GM12878 (cell line): ENCODE measurements at places on chromosomes 3 and 15. TPM values are rescaled to one million over a fixed set of nuclear protein-coding genes. Genes with fewer than 3 reads are reported as not detected.

GRCh38 chr3:68274286-68274685 lies 619.9 kb upstream of the SUCLG2 start:
- no peak for DNase-seq

GRCh38 chr3:143771258-143771657 lies 77.0 kb downstream of the SLC9A9 start:
- DNase-seq = no peak

GRCh38 chr3:42647821-42648459 lies 5.6 kb upstream of the ZBTB47 start:
- no peak for DNase-seq

DNA sequence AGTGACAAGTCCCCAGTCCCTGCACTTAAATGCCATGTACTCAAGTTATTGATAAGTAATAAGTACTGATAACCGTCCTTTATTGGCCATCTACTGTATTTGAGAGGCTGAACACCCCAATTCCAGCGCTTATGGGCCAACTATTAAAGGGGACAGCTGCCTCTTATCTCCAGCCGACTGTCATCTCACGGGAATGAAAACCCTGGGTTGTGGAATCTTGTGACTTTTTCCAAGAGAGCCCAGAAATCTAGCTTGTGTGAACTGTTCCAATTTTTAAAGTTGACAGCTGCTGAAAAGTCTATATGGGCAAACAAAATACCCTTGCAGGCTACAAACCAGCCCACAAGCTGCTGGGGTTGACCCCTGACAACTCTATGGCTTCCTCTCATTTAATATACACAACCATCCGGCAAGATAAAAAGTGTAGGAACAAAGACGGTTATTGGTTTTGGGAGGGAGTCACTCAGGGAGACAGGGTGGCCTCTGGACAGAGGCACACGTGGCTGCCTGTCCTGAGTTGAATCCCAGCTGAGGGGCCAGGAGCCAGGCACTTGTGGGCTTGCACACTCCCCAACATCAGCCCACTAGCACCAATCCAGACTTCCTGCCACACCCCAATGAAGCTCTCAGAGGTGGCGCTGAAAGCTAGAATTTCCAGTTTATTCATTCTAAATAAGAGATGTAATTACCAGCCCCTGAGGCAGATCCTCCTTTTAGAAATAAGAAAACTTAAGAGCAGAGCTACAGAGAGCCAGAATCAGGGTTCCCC lies 16.2 kb downstream of the SPSB4 start:
- DNase-seq = no peak

DNA sequence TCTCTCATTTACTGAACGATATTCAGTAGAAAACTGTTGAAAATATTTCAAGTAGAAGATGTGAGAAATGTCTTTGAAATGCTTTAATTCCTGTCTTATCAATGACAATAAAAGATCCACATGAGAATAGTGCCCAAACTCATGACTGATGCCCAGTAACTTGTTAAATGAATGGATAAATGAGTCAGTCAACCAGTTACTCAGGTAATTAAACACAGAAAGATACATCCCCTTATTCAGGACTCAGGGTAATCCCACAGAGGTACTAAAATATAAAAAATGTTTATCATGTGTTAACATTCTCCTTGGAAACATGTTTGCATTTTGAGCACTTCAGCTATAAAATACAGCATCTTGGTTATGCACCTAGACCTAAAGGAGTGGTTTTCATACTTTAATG lies 169.5 kb downstream of the MBNL1 start:
- no peak for DNase-seq

DNA sequence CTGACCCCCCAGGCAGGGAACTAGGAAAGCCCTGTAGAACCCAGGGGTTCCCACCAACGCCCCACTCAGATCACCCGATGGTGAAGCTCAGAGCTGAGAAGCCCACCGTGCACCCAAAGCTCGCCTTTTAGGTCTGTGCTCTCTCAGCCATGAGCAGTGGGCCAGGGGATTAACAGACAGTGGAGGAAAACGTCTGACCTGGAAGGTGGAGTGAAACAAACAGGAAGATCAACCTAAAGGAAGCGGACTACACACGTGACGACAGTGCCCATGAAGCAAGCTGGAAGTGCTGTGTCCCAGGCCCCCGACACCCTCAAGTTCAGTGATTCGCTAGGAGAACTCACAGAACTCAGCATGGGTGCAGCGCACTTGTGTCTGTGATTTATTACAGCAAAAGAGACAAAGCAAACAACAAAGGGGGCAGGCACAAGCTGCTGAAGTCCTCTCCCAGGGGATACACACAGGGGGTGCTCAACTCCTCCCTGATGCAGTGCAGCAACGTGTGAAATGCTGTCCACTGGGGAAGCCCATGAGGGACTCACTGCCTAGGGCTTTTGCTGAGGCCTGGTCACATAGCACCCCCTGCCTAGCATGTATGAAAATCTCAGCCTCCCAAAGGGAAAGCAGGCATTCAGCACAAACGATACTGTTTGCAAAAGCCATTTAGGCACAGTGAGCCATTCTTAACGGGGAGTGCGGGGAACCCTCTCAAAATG lies 43.5 kb downstream of the CFAP92 start:
- DNase-seq = no peak

GRCh38 chr15:68408971-68409370 lies 23.0 kb downstream of the ITGA11 start:
- no peak for DNase-seq

DNA sequence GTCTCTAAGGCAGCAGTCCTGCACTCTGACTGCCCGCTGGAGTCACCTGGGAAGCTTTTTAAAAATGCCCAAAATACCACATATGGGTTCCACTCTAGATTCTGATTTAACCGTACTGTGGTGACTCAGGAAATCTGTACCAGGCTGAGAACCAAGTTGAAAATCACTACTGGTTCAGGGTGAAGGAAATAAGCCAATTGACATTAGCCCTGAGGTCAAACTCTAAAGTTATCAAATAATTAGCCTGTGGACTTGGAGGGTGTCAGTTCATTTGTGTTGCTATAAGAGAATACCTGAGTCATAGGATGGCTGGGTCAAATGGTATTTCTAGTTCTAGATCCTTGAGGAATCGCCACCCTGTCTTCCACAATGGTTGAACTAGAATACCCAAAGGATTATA lies 321.7 kb upstream of the ROPN1 start:
- DNase-seq = no peak

DNA sequence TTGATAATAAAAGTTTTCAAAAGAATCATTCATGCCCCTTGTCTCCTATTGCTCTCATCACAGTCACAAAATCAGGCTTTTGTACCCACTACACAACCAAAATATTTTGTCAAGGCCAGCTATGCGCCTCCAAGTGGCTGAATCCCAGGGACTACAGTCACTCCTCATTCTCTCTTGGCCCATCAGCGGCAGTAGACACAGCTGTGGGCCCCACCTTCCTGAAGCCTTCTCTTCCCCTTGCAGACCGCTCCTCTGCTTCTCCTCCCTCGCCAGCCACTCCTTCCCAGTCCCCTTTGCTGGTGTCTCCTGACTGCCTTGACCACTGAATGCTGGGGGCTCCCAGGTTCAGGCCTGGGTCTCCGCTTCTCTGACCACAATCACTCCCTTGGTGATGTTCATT lies 52.1 kb downstream of the LSM3 start:
- DNase-seq = no peak

DNA sequence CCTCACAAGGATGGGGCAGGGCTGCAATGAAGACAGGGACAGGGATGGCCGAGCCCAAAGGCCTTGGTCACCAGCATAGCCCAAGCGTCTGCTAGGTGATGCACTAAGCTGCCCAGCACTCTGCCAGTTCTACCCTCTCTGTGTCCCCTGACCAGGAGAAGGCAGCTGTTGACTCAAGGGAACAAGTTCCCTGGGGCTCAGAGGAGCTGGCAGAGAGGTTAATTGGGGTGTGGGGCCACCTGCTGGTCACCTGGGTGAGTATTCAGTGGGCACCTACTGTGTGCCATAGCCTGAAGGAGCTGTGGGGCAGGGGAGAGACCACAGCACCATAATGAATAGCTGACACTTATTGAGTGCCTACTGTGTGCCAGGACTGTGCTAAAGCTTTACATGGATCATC lies 22.0 kb upstream of the DOCK3 start:
- peak; percentile 5 for DNase-seq

- DNase-seq = no peak
Measured at GRCh38 chr3:185582236-185582635, 3.9 kb upstream of the SENP2 start.

DNA sequence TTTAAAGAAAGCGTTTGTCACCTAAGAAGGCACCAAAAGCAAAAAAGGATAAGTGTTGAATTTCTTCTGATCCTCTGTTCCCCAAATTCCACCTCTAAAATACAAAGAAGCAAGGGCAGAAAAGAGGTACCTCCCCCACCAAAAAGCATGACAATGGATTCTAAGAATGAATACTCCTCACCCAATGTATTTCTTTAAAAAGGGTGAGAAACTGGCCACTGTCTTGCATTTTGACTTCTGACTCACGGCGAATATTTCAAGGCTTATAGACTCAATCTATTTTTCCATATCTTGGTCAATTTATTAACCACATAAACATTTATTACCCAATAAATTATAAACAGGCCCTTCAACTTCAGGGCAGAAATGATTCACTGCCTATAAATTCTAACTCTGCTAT lies 131.1 kb downstream of the NR1I2 start:
- no peak for DNase-seq

DNA sequence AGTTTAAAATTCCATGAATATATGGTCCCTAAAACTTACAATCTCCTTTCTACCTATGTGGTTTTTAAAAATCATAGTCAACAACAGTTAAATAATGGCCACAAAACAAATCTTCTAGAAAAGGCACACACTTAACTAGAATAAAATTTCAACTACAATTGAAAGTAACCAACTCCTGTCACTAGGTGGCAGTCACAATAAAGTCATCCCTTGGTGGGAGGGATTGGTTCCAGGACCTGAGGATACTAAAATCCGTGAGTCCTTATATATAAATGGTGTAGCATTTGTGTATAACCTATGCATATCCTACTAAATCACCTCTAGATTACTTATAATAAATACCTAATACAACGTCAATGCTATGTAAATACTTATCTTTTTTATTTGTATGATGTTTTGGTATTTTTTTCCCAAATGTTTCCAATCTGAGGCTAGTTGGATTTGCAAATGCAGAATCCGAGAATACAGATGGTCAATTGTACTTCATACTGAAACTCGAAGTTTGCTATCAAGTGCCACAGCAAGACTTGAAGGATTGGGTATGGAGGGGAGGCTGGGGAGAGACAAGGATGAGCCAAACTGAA lies 172.6 kb downstream of the FMN1 start:
- DNase-seq = no peak

The NR1D2 gene
- 0.56 and 0.67 TPM in 2 replicates for polyA plus RNA-seq

The PLSCR4 gene
- polyA plus RNA-seq = not detected in 2 replicates

The A4GNT gene
- polyA plus RNA-seq = not detected in 2 replicates

The COPG1 gene
- polyA plus RNA-seq = 131 and 133 TPM in 2 replicates

The SERINC4 gene
- polyA plus RNA-seq = not detected in 2 replicates

The FOXL2 gene
- not detected in 2 replicates for polyA plus RNA-seq
